ENCODE measurements at places on chromosomes 16 and 17.
A peak's percentile ranks its signal among the peaks of the same experiment; 100 is the strongest.

- no peak for DNase-seq
These were observed 20.4 kb downstream of the RBFOX3 start for GRCh38 chr17:79590523-79590860.

GRCh38 chr16:2474877-2475412, at the start of gene TBC1D24:
TSS of gene TBC1D24 (plus strand) at chr16:2475127. CDS start at chr16:2496149, 21,022 bp downstream.
- DNase-seq: peak; percentile 44

DNA sequence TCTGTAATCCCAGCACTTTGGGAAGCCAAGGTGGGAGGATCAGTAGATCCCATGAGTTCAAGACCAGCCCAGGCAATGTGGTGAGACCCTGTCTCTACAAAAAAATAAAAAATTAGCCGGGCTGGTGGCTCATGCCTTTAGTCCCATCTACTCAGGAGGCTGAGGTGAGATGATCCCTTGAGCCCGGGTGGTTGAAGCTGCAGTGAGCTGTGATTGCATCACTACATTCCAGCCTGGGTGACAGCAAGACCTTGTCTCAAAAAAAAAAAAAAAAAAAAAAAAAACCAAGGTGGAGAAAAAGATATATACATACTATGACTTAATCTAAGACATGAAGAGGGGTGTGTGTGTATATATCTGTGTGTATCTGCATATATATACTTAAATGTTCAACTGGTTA, 26.7 kb downstream of the BBS2 start:
- DNase-seq: no peak

GRCh38 chr17:45742251-45742650, 41.9 kb upstream of the CRHR1 start:
- no peak for DNase-seq

DNA sequence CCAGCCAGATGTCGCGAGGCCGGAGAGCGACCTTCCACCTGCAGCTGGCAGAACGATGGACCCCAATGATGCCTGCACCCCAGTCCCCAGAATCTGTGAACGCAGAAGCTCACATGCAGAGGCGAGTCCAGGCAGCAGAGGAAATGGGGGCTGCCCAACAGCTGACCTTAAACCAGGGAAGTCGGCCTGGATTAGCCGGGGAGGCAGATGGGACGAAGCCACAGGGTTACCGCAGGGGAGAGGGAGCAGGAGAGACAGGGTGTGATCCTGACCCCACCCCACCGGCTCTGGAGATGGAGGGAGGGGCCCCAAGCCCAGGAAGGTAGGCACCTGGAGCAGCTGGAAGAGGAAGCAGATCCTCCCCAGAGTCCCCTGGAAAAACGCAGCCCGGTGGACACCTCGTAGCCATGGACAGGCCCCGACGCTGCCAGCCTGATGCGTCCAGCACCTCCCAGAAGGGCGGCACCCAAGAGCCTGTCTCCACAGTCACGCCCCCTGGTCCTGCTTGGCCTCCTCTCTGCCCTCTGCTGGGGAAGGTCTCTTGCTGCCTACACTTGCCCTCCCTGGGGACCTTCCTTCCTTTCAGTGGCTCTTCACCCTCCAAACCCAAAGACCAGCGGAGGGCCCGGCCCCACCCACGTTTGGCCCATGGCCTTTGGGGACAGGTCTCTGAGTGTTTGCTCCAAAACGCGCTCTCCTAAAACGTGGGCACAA, 37.3 kb downstream of the PIEZO1 start:
- DNase-seq: no peak

DNA sequence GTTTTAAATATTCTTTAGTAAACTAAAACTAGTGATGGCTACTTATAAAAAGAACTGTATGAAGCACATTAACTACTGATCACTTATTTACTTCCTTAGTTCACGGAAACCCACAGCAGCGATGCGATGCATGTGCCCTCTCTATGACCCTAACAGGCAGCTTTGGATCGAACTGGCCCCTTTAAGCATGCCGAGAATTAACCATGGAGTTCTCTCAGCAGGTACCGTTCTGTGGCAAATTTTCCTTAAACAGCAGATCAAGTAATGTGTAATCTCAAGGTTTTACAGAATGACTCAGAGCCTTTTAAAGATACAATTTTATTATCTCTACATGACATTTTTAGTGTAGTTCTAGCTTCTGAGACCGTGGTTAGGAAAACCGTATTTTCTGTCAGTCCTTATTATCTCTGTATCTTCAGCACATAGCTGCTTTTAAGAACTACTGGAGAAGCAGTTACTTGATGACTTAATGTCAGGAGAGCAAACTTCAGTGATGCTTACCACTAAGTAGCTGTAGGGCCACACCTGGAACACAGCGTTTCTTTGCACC, 43.0 kb downstream of the GAN start:
- no peak for DNase-seq

DNA sequence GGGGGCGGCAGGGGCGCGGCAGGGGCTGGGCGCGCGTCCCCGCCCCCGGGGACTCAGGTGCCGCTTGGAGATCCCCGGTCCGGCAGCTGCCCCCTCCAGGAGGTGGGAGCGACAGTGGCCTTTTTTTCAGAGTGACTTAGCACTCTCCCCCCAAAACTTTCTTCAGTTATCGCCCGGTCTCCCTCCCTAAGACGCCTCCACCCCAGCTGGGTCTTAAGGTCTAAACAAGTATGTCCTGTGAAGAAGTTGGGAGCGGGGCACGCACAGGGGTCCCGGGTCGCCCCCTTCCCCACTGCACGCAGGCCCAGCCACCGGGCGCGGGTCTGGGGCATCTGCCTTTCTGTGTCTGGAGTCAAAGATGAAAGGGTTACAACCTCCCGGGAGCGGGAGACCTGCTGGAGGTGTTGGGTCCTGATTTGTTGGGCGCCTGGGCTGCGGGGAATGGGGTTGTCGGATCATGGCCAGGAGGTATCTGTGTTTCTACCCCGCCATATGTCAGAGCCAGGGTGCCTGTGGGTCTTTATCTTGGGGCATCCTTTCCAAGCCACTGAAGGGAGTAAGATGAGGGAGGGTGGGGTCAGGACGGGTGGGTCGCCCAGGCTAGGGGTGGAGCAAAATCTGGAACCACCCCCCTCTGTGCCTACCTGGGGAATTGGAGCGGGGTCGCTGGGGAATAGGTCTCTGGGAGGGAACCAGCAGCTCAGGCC, 757 bp downstream of the FMNL1 start:
- DNase-seq: no peak

Data from caudate nucleus (tissue), 63 donors.